ENCODE measurements at places on chromosomes 5 and 9.

- DNase-seq, result no peak
Observed at GRCh38 chr5:139378941-139379361, 4.1 kb downstream of the SLC23A1 start.

DNA sequence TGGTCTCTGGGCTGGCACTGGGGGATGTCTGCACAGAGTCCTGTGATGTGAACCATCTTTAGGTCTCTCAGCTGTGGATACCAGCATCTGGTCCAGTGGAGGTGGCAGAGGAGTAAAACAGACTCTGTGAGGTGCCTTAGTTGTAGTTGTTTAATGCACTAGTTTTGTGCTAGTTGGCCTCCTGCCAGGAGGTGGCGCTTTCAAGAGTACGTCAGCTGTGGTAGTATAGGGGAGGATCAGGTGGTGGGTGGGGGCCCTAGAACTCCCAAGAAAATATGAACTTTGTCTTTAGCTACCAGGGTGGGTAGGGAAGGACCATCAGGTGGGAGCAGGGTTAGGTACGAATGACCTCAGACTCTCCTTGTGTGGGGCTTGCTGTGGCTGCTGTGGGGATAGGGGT lies 197.1 kb downstream of the TMC1 start:
- no peak for DNase-seq

DNA sequence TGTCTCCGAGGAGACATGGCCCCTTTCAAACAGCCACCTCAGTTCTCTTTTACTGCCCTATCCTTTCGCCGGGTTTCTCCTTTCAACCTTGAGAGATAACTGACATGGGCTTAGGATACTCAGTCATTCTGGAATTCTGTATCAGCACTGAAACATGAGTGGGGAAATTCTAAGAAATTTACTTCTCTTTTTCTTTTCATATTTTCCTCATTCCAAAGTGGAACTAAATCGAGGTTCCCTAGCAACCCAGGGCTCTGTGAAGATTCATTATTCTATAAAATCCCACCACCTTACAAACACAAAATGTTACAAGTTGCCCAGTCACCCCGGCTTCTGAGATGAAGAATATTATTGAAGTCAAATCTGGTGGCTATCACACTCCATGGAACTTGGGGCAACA lies 319.2 kb downstream of the ENC1 start:
- no peak for DNase-seq

GRCh38 chr9:19199012-19199411 lies 31.5 kb upstream of the DENND4C start:
- DNase-seq, result no peak

- no peak for DNase-seq
Observed at GRCh38 chr5:172071309-172071875, 65.0 kb upstream of the FBXW11 start.

- no peak for DNase-seq
Observed at GRCh38 chr5:167587772-167588437, 703.5 kb upstream of the WWC1 start.

GRCh38 chr9:87014436-87014835 lies 67.1 kb upstream of the GAS1 start:
- DNase-seq, result no peak

- DNase-seq, result peak; percentile 29
Observed at GRCh38 chr5:168987543-168988300, 313.2 kb downstream of the SLIT3 start.

- no peak for DNase-seq
Observed at GRCh38 chr5:93107805-93108520, 473.1 kb downstream of the NR2F1-AS1 start.

GRCh38 chr5:173328844-173329490 lies 753 bp upstream of the STC2 start:
- DNase-seq, result no peak

DNA sequence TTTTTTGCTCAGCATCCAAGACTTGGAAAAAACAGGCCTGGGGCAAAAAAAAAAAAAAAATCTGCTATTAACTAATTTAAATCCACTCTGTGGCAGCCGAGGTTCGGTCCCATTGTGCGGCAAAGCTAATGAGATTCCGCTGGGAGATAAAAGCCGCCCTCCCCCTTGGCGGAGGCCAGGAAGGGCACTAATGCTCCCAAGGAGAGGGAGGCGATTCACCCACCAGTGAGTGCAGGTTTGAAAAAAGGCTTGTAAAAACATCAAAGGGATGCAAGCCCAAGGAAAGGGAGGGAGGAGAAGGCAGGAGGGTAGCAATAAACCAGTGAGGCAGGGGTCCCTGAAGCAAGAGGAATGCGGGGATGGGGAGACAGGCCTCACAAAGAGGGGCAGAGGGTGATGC lies 129.5 kb upstream of the RAPGEF1 start:
- no peak for DNase-seq

DNA sequence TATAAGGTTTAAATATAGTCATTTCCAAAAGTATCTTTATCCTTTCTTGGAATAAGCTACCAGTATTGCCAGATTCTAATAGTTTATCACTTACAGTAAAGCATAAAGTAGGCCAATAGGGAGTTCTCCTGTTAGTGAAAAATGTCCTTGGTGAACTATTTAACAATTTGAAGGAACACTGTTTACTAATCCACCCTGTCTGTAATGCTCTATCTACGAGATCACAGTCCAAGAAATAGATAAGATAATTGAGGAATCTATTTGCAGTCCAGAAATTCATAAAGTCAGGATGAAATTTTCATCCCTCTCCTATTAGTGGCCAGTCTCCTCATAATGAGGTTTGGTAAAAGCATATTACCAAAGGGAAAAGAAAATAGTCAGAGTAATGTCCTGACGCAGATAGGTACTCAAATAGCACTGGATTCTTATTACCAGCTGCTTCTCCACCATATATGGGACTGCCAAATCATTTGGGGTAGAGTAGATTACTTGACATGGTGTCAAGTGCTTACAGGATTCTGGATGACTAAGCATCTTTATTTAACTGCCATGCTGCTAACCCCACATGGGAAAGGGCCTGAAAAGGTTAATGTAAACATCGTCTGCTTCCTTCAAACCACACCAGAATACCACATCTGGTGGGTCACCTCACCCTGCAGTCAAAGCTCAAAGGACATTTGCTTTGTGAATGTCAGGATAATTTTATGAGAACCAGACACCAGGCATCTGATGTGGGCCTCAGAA lies 808.1 kb downstream of the EFNA5 start:
- no peak for DNase-seq

DNA sequence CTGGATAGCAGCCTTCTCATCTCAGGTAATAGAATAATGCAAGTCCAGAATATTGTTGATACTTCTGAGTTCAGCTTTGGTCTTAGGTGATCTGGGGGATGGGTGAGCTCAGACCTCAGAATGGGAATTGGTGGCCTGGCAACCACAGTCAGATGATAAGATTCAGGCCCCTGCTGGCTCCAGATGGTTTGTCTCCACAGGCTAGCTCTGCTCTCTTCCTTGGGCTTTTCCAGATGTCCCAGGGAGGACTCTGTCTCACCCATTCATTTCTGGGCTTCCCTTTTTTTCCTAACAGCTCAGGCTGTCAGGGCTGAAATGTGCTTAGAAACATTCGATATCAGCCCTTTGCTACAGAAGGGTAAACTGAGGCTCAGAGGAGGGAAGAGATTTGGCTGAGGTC lies 17.6 kb upstream of the TNFSF15 start:
- DNase-seq, result no peak

DNA sequence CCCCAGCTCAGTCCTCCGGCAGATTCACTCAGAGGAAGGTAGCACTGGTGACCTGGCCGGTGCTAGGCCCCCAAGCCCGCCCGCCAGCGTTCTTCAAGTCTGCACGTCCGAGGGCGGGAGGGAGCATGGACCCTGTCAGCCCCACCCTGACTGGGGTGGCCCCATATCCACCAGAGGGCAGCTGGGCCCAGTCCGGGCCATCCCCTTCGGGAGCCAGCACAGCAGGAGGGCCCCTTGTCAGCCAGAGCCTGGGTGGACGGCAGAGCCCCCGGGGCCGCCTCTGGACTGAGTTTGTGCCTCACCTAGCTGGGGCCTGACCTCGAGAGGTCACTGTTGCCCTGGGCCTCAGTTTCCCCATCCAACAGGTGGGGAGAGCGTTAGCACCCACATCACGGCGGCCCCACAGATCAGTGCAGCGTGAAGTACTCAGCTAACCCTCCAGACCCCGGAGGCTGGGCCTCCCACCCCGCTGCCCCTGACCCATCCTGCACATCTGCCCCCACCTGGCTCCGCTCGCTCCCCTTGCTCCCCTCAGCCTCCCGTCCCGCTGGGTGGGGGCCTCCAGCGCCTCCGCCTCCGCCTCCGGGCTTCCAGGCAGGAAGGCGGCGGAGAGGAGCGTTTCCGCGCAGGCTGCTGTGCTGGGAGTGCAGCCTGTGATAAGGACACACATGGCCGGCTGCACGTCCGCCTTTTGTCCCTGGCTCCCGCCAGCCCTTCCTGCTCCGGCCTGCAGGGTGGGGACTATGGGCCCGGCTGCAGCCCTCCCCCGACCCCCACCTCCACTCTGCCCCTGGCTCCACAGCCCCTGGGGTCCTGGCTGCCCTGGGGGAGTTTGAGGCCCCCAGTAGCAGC lies 16.6 kb upstream of the EGFL7 start:
- no peak for DNase-seq

GRCh38 chr9:105219291-105219805 lies 25.1 kb upstream of the SLC44A1 start:
- DNase-seq, result no peak

DNA sequence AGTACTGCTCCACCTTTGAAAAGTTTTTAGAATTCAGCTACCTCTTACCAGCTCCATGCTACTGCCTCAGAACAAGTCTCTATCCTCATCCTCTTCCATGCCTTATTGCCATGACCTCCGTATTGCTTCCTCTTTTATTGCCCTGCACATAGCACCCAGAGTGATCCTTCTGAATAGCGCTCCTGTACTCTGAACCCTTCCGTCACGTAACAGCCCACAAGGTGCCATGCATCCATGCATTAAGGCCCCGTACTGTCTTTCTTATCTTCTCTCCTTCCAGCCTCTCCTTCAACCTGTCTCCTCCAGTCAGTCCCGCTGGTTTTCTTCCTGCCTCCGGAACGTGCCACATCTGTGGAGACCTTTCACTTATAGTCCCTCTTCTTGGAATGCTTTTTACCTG lies 273.3 kb upstream of the SEMA6A start:
- no peak for DNase-seq

Data from forelimb muscle (tissue), 1 donor.